ENCODE measurements at places on chromosomes 7 and 10.

DNA sequence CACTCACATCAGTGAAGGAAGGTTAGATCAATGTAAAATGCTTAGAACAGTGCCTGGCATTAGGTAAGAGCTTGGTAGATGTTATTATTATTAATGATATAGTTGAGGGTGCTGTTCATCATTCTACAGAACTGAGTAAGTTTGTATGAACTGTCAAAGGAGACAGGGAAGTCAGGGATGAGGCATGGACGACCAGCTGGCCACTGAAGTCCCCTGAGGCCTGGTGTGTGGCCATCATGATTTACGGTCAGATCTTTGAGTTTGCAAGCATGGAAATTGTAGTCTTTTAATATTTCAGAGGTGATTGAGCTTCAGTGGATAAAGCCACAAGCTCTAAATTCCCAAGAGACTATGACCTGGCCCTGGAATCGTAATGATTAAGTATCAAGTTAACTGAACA is 6.9 kb downstream of the ARMC3 start:
- DNase-seq, result peak; percentile 58

GRCh38 chr10:52644373-52645186 is 128.0 kb downstream of the MBL2 start:
- DNase-seq, result peak; percentile 37

- DNase-seq, result no peak
Observed at GRCh38 chr7:37119296-37119860, 329.3 kb downstream of the ELMO1 start.

DNA sequence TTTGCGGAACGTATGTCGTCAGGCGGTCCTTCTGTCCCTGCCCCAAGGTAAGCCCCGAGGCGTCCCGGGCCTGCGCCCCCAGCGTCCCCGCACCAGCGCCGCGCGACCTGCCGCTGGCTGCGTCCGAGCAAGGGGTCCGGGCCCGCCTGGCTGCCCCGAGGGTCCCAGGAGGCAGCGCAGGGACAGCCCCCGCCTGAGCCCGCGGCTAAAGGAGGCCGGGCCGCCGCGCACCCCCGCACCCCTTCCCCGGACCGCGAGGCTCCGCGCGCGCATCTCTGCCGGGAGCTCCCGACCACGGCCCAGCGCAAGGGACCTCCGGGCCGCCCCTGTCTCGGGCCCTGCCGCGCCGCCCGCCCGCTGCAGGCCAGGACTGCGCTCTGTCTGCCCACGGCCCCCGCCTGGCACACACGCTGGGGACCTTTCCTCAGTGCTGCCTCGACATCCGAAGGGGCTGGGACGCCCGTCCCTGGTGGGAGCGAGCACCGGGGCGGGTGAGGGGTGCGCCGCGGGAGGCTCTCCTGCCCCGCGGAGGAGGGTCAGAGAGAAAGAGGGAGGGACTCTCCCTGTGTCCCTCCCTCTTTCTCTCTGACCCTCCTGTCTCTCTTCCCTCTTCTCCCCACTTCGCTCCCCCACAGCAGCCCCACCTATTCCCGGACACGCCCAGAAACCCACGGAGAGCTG is 25.0 kb downstream of the SHH start:
- DNase-seq, result no peak

DNA sequence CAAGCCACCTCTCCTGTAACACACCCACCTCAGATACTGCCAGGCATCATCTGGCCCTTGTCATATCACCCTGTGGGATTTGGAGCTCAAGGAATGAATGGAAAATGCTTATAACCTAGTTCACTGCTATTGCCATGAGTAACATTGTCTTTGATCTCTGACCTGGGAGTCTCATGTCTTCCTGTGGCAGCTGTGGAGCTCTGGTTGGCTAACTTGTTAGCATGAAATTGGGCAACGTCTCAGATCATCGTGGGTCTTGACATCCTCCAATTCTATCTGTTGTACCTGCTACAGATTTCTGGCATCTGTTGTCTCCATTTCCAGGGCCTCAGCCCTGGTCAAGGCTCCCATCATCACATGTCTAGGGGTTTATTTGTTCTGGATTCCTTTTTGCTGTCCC is 2.2 kb upstream of the TMEM270 start:
- DNase-seq, result peak; percentile 39

DNA sequence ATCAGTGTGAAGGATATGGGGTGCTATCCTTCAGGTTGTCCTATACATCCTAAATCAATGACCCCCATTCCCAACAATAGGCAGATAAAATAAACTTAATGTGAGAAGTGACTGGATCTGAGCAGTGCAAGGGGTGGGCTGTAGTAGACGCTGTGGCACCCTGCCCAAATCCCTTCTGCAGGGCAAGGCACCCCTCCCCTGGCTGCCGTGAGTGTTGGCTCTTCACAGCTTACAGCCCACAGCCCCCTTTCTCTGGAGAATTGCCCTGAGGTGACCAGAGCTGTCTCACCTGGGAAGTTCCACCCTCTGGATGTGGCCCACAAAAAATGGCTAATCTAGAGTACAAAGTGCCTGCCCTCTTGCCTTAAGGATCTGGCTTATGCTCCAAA is 25.8 kb upstream of the PPIF start:
- DNase-seq, result no peak

DNA sequence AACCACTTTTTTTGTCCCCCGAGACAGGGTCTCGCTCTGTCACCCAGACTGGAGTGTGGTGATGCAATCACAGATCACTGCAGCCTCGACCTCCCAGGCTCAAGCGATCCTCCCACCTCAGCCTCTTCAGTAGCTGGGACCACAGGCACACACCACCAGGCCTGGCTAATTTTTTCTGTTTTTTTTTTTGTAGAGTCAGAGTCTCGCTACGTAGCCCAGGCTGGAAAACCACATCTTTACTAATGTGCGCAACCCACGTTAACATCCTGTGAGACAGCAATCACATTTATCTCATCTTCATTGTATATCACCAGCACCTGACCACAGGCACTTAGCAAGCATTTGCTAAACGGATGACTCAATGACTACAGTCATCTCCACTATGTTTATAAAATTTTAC is 77.8 kb upstream of the ATP6V0A4 start:
- peak; percentile 87 for DNase-seq

DNA sequence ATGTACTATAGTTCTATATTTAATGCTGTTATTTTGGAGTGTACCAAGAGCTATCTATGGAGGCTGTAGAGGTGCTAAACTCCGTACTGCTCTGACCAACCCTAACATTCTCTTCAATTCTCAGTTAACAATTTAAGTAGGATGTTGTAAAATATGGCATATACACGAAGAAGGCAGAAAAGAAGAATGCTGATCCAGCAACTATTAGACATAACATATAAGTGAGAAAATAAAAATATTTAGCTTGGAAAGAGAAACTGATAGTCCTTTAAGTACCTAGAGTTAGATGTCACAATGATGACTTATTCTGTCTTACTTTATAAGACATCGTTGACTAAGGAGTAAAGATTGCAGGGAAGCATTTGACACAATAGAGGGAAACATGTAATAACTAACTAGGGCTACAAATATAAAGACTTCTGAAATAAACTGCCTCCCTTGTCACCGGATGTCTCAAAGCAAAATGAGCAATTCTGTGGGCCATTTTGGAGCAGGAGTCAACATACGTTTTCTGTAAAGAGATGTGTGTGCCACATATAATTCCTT is 159.5 kb downstream of the CPEB3 start:
- no peak for DNase-seq

Data from fibroblast of mammary gland (primary cell).